Astrocyte of the cerebellum (primary cell): ENCODE measurements at places on chromosomes 1 and 21.

DNA sequence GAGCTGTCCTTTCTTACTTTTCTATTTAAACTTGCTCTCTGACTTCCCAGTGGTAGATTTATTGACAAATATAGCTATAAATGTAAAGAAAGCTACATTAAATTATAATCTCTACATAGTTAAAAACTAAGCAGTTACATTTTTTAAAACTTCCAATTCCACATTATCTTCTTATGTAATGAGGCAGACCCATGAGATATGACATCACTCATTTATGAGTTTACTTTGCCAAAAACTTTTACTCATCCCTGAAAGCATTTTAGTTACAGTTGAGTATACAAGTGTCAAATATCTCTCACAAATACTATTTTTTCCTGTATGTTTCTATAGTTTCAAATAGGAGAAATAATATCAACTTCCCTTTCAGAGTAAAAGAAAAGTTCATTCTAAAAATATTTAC, 3.8 kb downstream of the NMNAT2 start:
- DNase-seq, result no peak

DNA sequence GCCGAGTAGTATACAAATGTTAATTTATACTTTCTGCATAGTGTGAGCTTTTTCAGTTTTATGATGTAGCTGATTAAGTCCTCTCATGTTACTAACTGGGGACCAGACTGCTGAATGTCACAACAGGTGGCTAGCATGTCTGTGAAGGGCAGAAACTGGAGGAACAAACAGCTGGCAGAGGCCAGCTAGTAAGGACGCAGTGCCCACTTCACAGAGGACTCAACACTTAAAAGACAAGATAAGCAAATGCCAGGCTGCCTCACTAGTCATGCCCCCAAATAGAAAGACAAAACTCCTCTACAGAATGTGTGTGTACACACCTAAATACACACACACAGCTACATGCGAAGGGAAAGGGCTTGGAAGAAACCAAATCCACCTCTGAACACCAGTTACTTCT, 73.8 kb upstream of the ZNF678 start:
- DNase-seq, result no peak

DNA sequence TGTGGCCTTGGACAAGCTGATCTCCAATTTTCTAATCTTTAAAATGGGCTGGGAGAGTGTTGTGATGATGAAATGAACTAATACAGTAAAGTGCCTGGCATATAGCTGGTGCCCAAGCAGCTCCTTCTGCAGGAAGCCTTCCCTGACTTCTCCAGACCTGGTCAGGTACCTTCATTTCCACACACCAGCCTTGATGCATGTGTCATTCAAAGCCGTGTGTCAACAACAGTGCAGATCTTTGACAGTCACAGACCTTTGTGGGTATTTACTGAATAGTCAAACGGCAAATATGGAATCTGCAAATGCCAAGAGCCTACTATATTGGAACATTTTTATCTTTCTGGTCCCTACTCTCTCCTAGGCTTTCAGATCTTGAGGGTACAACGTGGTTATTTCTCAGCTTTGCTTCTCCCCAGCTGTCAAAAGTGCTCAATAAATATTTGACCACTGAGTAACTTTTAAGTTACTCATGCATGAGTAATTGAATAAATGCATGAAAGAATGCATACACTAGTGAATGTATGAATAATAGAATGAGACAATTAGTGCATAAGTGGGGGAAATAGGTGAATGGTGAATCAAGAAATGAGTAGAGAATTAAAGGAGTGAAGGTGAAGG, 75.4 kb downstream of the MDM4 start:
- DNase-seq, result peak; percentile 4

GRCh38 chr21:16055014-16055413, 325.2 kb downstream of the USP25 start:
- DNase-seq, result no peak

- DNase-seq, result no peak
Measured at GRCh38 chr1:28775121-28775942, 36.6 kb upstream of the OPRD1 start.

DNA sequence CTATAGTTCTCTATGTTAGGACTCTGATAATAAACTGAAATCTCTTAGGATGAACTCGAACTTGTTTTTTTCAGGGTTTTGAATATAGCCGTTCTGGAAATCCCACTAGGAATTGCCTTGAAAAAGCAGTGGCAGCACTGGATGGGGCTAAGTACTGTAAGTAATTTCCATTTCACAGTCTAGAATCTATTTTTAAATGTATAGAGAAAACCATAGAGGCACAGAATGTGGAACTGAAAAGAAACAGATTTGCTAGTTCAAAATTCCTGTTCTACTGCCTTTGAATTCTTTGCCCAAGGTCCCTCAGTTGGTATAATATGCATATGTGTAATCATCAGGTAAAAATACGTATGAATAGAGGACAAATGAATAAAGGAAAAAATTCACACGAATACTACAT, 4.8 kb downstream of the CTH start:
- DNase-seq, result no peak

- no peak for DNase-seq
Measured at GRCh38 chr1:109361649-109362048, 36.1 kb downstream of the SORT1 start.

DNA sequence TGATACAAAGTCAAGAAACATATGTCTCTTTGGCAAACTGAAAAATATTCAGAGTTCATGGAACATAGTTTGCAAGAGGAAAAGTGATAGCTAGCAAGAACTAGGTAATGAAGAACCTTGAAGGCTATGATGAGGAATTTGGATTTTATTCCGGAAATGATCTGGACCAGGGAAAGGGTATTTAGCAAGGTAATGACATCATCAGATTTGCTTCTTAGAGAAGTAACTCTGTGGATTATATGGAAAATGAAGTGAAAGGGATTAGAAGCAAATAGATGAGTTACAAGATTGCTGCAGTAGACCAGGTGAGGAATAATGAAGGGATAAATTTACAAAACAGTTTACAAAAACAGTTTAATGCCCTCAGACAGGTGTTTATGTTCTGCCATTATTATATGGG, 197.3 kb downstream of the RASAL2 start:
- no peak for DNase-seq

DNA sequence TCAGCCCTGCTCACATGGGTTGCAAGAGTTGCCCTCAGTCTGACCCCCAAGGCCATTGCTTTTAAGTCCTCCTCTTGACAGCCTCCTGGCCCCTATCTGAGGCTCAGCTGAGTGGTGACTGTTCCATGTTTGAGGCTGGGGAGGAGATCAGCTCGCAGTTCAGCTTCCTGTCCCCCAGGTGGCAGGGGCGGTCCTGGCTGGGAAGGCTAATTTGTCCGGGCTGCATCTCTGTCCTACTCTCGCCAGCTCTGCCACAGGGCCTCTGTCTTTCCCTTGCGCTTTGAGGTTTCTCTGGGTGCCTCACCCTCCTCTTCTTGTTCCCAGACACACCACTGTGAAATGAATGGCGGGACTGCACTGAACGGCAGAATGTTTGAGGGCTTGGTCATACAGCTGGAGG, 157.3 kb downstream of the KCNJ6 start:
- peak; percentile 20 for DNase-seq

DNA sequence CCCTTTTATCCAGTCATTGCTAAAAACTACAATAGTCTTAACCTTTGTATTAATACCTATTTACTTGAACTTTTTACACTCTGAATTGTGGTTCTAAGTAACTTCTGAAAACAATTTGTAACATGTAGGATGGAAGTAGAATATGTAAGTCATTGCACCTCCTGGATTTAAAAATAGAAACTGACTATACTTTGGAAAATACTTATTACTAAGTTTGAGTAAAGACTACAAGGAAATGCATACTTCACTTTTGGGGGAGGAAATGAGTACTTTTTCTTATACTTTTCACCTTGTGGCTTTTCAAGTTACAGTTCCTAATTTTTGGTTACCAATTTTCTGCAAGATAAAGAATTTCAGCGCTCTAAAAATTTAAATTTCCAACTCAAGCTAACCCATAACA, 8.7 kb downstream of the RGS18 start:
- no peak for DNase-seq

DNA sequence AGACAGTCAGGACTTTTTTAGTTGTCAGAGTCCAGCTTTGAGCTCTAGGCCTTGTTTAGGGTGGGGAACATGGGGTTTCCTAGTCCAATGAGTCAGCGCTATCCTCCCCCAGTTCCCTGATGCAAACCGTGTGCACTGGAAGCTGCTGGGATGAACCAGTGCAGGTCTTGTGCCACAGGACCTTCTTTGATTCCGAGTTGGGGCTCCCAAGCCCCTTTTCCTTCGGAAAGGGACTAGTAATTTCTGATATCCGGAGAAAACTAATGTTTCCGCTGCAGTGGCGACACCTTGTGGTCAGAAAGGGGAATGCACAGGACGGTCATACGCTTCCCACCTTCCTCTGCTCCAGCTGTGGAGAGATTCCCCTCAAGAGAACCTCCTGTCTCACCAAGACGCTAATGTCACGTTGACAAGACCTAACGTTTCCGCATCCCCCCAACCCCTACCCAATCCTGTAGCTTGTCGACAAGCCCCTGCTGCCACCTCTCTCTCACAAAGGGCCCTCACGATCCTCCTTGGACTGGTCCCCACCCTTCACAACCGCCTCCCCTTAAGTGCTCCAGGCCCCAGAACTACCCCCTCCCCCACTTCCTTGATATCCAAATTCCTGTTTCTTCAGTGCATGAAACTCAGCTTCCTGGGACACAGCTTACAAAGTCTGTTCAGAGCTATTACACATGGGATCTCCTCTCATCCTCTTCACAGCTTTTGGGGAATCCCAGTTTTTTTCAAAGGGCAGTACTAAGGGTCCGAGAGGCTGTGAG, 30.9 kb downstream of the GPA33 start:
- DNase-seq, result peak; percentile 43

GRCh38 chr1:41323243-41323642, 38.0 kb upstream of the FOXO6 start:
- no peak for DNase-seq

GRCh38 chr1:21451981-21452411, 12.1 kb downstream of the NBPF3 start:
- DNase-seq, result no peak

DNA sequence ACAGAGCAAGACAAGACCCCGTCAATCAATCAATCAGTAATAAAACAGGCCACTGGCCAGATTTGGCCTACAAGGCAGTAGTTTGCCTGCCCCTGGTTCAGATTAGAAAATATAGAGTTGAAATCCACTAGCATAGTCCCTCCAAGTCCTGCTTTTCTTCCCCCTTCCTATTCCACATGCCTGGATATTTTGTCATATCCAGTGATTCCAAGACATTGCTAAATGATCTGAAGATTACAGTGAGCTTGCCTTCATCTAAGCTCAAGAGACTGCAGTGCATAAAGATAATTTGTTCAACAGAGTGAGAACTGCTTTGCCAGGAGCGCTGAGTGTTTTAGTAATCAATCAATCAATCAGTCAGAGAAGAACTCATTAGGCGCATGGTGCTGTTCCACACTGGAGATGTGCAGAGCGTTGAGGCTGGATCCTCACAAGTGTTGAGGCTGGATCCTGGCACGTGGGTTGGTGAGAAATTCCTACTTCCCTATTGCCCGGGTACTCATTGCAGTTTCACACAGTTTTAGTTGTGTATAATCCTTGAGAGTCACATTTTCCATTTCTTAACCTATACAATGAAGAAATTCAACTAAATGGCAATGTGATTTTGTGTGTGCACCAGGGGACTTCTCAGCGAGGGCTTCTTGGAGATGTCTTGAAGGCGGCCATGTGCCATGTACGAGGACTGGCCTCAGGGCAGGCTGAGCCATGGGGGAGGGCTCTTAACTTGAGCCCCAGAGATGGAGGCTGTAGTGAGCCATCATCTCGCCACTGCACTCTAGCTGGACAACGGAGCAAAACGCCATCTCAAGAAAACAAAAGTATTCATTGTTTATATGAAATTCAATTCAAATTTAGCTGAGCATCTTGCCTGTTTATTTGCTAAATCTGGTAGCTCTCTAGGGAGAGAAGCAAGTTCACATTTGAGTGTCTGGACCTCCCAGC, 76.3 kb downstream of the TOMM20 start:
- DNase-seq, result no peak

- DNase-seq, result no peak
Measured at GRCh38 chr1:231386466-231386865, 35.6 kb downstream of the EGLN1 start.

GRCh38 chr1:40045182-40045581, 4.7 kb downstream of the CAP1 start:
- DNase-seq, result no peak

GRCh38 chr1:39474810-39475209, 16.6 kb upstream of the BMP8A start:
- no peak for DNase-seq

- no peak for DNase-seq
Measured at GRCh38 chr1:1168451-1169411, 4.9 kb upstream of the TTLL10 start.

DNA sequence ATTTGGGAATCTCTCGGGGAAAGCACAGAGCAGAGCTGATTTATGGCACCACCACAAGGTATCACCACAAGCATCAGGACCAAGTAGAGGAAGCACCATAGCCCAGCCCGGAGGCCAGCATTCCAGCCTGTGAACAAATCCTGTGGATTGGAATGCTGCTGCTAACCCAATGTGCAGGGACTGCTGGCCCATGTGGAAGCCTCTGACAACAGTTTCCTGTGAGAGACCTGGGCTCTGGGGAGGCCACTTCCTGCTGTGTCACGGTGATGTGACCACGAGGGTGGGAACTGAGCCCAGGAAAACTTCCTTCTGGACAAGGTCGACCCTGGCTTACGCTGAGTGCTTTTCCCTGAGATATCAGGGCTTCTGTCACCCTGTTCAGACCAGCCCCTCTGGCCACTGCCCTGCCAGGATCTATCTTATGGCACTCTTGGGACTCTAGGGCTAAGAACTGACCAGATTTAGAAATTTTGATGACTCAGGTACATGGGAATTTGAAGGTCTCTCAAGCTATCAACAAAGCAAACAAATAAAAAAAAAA, 88.3 kb upstream of the NGF start:
- DNase-seq, result peak; percentile 80

DNA sequence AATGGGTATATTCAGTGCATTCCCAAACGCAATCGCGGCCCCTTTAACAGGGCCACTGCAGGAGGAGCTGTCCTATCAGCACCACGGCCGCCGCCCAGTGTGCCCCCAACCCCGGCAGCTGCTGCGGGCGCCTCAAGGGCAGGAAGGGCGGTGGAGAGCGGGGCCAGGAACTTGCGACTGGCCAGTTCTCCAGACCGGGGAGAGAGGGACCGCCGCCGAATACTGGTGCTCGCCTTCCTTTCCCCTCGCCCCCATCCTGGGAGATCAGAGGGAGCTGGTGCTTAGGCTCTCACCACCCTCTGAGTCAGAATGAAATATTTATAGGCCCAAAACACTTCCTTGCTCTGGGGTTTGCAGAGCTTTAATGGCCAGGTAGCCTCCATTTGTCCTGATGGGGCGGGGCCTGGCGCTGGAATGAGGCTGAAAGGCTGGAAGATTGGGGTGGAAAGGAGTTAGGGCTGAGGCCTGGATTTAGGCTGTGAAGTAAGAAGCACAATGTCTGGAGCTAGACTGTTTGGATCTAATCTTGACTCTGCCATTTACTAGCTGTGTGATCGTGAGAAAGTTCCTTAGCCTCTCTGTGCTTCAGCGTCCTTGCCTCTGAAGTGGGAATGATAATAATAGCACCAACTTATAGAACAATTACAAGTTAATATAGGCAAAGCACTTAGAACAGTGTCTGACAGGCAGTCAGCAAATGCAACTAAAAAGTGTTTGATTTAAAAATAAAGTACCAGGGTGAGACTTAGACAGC, 75.5 kb downstream of the NAV1 start:
- DNase-seq, result no peak

GRCh38 chr1:221606256-221606655, 135.6 kb downstream of the DUSP10 start:
- no peak for DNase-seq

- DNase-seq, result no peak
Measured at GRCh38 chr1:219965285-219966070, 37.1 kb upstream of the SLC30A10 start.
